Dermis lymphatic vessel endothelial cell (primary cell): ENCODE measurements at places on chromosomes 1 and 21. TPM values are rescaled to one million over a fixed set of nuclear protein-coding genes. Genes with fewer than 3 reads are reported as not detected.

Gene AMY1B
- total RNA-seq: not detected in 2 replicates

Gene HSPA13
- 48.0 and 58.3 TPM in 2 replicates for total RNA-seq

Gene EFCAB7
- total RNA-seq: 4.0 and 6.4 TPM in 2 replicates

Gene LEFTY1
- total RNA-seq: not detected in 2 replicates

Gene SLC6A17
- total RNA-seq: 1.0 and 1.3 TPM in 2 replicates

Gene MAP1LC3C
- not detected in 2 replicates for total RNA-seq

Gene SHE
- 118 and 128 TPM in 2 replicates for total RNA-seq

Gene NBPF9
- total RNA-seq: 11.9 and 18.9 TPM in 2 replicates

Gene KANK4
- total RNA-seq: not detected in 2 replicates

Gene TFF2
- total RNA-seq: not detected in 2 replicates

Gene MLLT11
- total RNA-seq: 0.43 and 0.52 TPM in 2 replicates
